RKO (cell line): ENCODE measurements at places on chromosomes 1 and 21.

DNA sequence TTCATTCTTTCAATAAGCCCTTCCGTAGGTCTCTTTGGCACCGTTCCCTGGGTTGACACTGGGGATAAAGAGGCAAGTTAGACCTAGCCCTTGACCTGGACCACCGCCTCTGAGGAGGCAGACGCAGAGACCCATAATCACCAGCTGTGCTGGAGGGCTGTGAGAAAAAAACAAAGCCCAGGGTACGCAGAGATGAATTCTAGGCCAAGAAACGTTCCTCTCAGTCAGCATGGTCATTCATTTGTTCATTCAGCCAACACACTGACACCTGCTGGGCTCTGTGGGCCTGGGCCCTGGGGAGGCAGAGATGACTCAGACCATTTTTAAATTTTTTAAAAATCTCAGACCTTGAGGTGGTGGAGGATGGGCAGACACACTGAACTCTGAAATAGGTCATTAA lies 26.3 kb upstream of the TRABD2B start:
- DNase-seq = no peak

GRCh38 chr1:234331507-234331906 lies 41.7 kb upstream of the COA6 start:
- no peak for DNase-seq

DNA sequence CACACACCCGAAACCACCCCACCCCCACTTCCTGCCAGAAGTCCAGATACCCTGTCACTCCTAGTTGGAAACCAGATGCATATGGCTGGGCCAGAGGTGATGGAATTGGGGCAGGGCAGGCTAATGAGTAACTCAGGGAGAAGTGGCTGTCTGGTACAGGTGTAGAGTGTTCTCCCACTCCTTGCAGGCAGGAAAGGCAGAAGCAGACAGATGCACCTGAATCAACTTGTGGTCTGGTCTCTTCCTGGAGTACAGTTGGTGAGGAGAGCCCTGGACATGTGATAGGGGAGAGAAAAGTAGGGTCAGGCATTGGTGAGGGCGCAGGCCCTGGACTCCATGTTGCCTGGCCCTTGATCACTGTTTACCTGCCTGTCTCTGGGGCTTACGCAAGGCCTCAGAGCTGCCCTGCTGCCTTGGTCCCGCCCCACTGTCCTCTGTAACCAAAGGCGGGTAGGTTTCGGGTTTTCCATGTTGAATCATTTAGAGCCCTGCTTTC lies 2.5 kb downstream of the CGN start:
- DNase-seq = no peak

GRCh38 chr1:193392686-193393085 lies 206.3 kb upstream of the B3GALT2 start:
- no peak for DNase-seq

- DNase-seq = no peak
Measured at GRCh38 chr1:9385801-9386573, 93.3 kb downstream of the SPSB1 start.

DNA sequence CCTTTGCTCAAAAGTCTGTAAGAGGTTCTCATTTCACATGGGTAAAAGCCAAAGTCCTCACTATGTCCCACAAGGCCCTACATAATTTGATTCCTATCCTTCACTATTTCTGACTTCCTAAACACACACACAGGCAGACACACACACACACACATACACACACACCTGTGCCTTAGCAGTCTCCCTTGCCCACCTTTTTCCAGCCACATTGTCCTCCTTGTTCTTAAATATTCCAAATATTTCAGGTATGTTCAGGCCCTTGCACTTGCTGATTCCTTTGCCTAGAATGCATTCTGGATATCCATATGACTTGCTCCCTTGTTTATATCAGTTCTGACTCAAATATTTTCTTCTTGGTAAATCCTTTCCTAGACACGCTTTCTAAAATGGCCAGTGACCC lies 54.6 kb downstream of the NTNG1 start:
- no peak for DNase-seq

- DNase-seq = no peak
Measured at GRCh38 chr1:1438531-1439381, 3.3 kb downstream of the VWA1 start.

DNA sequence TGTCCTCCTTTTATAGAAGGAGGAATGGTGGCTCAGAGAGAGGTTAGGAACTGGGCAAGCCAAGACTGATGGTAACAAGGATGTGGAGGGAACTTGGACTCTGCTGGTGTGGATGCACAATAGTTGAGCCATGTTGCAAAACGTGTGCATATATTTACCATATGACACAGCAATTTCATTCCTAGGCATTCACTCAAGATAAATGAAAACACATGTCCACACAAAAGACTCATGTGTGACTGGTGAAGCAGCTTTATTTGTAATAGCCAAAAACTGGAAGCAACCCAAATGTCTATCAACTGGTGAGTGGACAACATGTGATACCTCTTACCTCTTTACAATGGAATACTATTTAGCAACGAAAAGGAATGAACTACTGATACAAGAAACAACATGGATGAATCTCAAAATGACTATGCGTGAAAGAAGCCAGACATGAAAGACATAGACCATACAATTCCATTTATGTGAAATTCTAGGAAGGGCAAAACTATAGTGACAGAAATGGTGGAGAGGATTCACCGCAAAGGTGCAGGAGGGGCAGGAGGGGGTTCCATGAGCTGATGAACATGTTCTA lies 36.2 kb downstream of the CAMK2N1 start:
- DNase-seq = no peak

DNA sequence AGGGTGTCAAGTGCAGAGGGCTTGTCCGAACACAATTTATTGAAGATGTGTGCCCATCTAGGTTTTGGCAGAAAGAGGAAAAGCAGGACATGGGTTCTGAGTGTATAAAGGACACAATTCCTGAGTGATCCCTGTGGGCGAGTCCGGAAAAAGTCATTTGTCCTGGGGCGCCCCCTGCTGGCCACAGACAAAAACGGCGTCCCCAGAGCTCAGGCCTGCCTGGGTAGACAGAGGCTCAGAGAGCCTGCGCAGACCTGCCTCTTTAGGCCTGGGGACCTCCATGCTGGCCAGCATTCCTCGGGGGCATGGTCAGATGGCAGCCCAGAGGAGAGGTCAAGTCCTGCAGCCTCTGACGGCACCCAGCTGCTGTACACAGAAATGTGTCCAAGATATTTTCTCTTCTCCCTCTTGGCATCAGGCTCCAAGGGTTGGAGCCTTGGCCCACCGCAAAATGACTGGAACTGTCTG lies 65.5 kb upstream of the LRP8 start:
- DNase-seq = peak; percentile 76
